ENCODE measurements at places on chromosomes 12 and 14.

DNA sequence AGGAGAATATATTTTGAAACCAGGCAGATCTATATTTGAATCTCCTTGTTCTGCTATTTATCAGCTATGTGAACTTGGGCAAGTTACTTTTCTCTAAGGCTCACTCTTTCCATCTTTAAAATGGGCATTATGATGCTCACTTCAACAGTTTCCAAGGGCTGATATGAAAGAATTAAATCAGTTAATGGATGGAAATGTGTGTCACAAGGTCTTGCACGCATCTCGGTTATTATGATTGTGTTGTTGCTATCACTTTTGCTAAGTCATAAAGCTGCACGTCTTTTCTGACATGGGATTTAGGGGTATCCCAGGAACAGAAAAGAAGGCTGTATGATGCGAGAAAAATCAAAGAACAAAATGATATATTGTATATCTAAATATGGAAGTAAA, 721.5 kb upstream of the TBX3 start:
- DNase-seq, result no peak

GRCh38 chr12:93019975-93020630, 91.0 kb upstream of the EEA1 start:
- DNase-seq, result no peak

DNA sequence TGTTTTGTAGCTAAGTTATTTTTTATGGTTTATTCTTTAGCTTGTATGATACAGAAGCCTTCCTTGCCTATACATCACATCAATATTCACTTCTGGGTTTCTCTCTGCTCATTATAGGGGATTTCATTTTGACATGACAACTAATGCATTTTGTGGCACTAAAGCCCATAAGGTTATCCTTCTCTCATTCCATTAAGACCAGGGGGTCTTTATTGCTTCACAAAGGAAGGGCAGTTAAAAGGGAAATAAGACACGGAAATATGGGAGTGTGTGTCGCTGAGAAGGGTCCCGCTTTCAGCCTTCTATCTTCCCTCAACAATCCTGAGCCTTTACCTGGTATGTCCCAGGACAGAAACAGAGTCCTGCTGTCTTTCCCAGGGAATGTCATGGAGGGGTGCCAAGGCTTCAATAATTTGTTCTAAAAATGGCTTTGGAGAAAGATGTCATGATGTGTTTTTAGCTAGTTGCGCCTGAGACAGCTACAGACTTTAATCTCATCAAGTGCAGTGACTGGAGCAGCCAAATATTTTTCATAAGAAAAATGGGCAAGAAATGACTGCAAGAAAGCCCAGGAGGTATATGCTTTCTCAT, 1145.4 kb upstream of the TMEM132C start:
- no peak for DNase-seq

GRCh38 chr14:65015391-65015790, 28.7 kb downstream of the FNTB start:
- no peak for DNase-seq

DNA sequence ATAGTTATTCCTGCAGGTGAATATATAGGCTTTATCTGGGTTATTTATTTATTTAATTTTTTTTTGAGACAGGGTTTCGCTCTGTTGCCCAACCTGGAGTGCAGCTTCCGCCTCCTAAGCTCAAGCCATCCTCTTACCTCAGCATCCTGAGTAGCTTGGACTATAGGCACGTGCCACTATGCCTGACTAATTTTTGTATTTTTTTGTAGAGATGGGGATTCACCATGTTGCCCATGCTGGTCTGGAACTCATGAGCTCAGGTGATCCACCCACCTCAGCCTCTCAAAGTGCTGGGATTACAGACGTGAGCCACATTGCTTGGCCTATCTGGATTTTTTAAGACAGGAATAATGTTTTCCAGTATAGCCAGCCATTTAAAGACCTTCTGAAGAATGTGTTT, 2.0 kb downstream of the RAN start:
- DNase-seq, result peak; percentile 14

DNA sequence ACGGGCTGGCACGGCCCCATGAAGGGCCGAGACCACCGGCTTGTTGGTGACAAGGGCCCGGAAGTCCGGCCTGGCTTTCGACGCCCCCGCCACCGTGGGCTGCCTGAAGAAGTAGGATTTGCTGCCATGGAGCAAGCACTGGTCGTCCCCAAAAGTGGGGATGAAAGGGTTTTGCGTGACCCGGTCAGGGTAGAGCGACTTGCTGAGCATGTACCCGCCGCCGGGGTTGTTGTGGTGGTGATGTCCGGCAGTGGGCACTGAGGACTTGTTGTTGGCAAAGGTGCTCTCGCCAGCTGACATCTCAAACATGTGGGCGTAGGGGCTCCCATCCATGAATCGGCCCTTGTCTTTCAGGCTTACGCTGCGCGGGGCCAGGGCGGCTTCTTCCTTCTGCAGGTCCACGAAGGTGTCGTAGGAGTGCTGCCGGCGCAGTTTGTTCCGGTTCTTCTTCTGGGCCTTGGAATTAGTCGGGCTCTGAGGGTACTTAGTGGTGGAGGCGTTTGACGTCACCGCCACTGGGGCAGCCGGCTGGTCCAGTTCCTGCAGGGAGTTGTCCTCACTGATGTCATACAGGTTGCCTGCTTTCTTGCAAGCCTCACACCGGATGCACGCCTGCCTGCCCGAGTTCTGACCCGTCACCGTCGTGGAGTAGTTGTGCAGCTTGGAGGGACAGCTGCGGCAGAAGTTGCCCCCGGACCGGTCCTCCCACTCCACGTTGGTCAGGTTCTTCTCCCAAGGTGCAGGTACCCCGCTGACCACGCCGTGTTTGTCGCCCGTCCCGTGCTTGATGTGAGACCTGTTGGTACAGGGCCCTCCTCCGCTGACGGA, 366.6 kb downstream of the EMP1 start:
- no peak for DNase-seq

DNA sequence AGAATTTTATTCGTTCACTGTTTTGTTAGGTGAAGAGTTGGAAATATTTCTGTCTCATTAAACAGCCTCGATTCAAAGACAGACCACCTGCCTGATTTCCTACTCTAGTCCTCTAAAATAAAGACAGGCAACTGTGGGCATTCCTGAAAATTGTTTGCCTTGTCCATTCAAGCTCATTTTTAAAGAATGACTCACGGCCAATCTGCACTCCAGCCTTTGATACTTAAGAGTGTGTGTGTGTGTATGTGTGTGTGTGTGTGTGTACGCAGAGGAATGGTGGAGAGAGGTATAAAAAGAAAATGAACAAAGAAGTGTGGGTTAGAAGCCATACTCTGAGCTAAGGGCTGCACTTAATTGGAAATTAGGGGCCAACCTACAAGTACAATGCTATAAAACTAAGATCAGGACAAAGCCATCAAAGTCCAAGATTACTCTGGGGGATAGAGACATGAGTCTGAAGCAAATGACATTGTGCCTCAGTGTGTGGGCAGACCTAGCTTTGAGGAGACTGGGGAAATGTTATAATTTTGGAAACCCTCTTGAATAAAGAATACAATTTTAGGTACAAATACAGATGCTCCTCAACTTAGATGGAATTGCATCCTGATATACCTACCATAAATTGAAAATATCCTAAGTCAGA, 45.6 kb upstream of the SOCS2 start:
- DNase-seq, result no peak

GRCh38 chr12:4282103-4282891, 8.7 kb downstream of the CCND2 start:
- DNase-seq, result no peak

DNA sequence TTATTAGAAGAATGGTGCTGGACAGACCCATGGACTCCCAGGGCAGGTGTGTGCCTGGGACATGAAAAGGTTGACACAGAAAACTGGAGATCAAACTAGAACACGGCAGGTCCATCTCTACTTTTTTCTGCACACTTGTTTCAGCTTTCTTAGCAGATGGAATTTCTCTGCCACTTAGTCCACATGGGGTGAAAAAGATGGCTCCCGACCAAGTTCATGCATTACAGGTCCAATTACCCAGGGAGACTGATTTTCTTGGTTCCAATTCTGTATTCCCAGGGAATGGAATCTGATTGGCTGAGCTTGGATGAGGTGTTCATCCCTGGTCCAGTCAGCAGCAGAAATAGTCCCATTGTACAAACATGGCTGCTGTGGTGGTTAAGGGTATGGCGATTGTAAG, 238.9 kb upstream of the SRRM4 start:
- DNase-seq, result no peak

DNA sequence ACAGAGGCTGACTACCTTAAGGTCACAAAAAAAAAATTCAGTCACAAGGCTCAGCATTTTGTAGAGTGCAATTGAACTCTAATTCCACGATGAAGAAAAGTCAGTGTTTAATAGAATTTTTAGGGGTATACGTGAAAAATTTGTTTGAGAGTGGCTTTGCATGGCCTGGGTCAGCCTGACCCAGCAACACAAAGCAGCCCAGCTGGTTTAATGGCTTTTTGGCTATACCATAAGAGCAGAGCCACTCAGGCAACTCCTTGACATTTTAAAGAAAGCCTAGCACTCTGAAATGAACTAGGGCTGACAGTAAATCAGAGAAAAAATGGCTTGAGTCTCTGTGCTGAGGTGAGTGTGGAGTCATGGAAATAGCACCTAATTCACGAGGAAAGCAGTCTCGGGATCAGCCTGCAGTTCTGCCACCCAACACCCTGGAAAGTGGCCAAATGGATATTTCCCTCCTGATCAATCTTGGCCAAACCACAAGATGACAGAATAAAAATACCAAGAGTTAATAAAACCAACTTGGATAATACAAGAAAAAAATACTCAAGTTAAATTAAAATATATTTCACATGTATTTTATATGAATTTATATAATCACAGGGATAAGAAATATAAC, 59.5 kb downstream of the GALNT4 start:
- DNase-seq, result no peak

DNA sequence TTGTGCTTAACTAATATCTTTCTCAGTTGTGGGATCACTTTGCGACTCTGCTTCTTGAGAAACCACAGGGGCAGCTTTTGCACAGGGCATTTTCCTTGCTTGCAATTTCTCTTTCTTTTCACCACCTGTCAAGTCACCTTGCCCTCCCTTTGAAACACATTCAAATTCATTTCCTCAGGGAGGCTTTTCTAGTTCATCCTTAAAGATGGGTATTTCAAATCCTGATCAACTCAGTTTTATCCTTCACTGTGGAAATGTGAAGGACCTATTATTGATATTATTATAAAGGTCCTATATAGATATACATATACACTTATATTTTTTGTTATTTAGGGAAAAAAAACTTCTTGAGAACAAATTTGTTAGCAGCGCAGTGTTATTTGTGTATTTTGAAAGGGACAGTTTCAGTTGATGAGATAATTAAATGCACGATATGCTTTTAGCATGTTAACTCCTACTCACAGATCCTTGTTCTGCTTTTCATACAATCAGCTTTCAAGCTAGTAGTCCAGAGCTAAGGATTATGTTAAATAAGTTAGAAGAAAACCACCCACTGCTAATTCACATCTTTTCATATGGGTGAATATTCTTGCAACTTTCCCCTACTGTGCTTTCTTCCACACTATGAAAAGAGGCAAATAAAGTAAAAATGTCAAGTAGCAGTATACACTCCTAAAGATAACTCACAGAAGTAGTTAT, 501.4 kb upstream of the RGS6 start:
- DNase-seq, result no peak

GRCh38 chr14:92702441-92702918, 45.9 kb downstream of the LGMN start:
- no peak for DNase-seq

DNA sequence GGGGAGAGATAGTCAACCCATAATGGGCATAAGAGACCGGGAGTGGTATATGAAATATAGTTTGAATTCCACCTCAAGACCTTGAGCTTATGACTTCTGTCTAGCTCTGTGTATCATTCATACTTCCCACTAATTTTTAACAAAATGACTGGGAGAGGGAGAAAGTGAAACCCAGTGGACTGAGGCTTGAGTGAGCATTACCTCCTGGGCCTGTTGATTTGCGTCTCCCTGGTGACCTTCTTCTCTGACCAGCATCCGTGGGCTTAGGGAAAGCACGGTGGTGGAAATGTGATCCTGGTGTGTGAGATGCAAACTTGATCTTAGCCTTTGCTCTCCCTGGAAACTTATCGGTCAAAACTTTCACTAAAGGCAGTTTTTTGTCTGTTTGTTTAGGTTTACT, 207.9 kb upstream of the BCL2L14 start:
- no peak for DNase-seq
